Inflammatory macrophage (primary cell): ENCODE measurements at places on chromosomes 4 and X.

- DNase-seq, result no peak
Observed at GRCh38 chr4:150123087-150123486, 44.8 kb downstream of the DCLK2 start.

DNA sequence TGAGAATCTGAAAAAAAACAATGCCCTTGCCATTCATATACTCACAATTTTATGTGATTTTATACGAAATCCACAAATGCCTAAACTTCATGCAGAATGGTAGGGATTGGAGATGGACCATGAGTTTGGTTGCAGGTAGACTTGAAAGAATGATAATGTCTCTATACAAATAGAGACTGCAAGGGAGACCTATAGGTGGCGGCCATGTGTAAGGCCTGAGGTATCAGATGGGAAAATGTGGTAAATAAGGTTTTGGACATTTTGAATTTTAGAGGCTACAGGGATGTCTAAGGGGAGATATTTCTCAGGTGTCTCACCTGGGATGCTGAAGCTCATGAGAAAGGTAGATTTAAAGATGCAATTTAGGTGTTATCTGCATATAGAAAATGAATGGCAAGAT, 78.0 kb downstream of the GABRB1 start:
- DNase-seq, result no peak

DNA sequence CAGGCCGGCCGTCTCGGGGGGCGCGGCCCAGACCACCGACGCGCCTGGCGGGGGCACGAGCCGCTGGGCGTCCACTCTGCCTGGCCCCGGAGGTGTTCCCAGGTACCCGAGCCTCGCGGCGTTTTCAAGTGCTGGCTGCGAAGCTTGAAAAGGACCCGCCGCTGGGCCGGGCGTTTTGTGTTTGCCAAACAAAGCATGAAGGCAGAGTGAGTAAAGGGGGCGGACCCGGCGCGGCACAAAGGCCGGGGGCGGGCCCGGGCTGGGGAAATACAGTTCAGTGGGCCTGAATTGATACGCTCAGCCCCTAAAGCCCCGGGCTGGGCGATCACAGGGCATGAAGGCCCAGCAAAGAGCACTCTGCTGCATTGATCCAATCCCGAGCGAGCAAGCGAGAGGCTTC, 65.4 kb downstream of the SOX3 start:
- DNase-seq, result no peak

DNA sequence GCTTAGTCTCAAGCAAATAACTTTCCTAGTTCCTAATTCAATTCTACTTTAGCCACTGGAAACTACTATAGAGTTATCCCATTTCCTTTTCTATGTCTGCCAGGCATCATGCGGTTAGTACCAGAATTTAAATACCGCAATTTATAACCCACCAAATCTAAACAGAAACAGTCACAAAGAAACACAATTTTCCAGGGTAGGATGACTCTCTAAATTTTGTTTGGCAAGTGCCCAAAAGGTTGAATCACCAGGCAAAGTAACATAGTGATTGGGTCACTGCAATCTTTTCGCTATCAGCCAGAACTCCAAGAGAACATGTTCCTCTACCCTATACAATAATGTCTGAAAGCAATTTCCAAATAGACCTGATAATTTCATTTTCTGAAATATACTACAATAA, 240.2 kb upstream of the GRIA3 start:
- no peak for DNase-seq
